ENCODE measurements at places on chromosomes 6 and 20.

DNA sequence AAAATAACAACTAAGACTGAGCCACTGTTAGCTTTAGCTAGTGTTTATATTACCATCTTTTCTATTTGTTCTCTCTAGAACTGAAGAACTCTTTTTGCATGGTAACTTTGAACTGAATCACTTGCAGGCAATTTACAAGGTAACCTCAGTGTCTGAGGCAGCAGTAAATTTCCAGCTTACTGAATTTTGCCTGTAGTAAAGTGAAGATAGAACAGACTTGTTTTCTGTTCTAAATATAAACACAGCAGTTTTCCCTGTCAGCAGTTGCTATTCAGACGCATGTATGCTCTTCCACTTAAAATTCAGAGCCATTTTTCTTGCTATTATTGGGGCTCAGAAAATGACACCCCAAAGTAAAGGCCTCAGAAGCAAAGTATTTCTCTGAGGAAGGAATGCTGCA lies 974.0 kb upstream of the GJE1 start:
- DNase-seq = no peak

DNA sequence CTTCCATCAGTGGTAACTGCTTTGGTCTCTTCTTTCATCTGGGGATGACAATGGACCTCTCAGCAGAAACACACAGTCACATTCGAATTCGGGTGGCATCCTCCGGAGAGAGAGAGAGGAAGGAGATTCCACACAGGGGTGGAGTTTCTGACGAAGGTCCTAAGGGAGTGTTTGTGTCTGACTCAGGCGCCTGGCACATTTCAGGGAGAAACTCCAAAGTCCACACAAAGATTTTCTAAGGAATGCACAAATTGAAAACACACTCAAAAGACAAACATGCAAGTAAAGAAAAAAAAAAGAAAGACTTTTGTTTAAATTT lies 6.1 kb downstream of the EDN1 start:
- DNase-seq = no peak

DNA sequence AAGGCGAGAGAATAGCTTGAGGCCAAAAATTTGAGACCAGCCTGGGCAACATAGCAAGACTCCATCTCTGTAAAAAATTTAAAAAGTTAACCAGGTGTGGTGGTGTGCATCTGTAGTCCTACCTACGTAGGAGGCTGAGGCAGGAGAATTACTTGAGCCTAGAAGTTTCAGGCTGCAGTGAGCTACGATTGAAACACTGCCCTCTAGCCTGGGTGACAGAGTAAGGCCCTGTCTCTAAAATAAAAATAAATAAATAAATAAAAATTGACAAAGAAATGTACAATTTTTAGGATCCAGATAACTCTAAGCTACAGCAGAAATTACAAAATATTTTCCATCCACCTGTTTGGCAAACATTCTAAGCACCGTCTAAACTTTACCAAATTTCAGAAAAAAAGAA lies 941.0 kb upstream of the ADGRB3 start:
- DNase-seq = no peak

DNA sequence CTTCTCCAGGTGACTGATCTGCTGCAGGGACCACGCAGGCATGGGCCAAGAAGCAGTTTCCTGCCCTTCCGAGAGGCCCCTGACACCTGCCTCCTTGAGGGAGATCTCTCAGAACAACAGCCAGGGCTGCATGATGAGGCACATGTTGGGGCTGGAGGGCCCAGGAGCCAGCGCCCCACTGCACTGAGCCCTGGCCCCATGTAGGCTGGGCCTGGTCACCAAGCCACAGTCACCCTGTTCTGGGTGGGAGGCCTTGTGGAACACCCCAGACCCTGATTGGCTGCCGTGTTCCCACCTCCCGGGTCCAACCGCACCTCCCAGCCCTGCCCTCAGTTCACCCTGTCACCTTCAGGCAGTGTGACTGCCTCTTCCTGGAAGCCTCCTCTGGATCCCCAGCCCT lies 174.2 kb downstream of the TAF4 start:
- DNase-seq = no peak
